WTC11 (cell line): ENCODE measurements at places on chromosomes 12 and 14. TPM values are rescaled to one million over a fixed set of nuclear protein-coding genes. Genes with fewer than 3 reads are reported as not detected.

DNA sequence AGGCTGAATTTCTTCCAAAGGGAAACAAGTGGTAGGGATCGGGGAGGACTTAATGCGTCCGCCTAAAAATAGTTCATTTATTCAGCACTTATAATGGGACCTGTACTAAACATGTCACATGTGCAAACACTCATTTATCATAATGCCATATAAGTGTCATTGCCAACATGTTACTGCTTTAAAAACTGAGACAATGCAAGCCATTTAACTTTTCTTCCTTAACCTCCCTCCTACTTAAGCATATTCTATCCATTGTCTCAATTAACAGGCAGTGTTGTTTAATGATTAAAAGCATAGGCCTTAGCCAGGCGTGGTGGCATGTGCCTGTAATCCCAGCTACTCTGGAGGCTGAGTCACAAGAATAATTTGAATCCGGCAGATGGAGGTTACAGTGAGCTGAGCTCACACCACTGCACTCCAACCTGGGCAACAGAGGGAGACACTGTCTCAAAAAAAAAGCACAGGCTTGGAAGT, 13.5 kb upstream of the SCFD1 start:
- DNase-seq: no peak

DNA sequence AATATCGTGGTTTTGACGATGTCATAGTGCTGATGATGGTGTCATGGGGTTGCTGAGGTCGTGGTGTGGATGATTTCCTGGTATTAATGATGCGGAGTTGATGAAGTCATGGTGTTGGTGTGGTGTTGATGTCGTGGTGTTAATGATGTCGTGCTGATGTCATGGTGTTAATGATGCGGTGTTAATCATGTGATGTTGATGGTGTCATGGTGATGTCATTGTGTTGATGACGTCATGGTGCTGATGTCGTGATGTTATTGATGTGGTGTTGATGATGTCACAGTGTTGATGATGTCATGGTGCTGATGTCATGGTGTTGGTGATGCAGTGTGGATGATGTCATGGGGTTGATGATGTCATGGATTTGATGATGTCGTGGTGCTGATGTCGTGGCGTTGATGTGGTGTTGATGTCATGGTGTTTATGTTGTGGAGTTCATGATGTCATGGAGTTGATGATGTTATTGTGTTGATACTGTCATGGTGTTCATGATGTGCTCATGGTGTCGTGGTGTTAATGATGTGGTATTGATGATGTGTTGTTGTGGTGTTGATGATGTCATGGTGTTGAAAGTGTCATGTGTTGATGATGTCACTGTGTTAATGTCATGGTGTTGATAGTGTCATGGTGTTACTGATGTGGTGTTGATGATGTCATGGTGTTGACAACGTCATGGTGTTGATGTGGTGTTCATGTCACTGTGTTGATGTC, 48.5 kb upstream of the RIMBP2 start:
- no peak for DNase-seq

- peak; percentile 80 for DNase-seq
Measured at GRCh38 chr14:29016050-29016900, 249.7 kb downstream of the FOXG1 start.

- DNase-seq: no peak
Measured at GRCh38 chr12:2261708-2262107, 208.9 kb downstream of the CACNA1C start.

- no peak for DNase-seq
Measured at GRCh38 chr14:32590157-32590556, 261.1 kb downstream of the AKAP6 start.

- no peak for DNase-seq
Measured at GRCh38 chr12:75790219-75790618, 241.4 kb downstream of the PHLDA1 start.

GRCh38 chr14:92555465-92556111, 42.0 kb downstream of the RIN3 start:
- no peak for DNase-seq

DNA sequence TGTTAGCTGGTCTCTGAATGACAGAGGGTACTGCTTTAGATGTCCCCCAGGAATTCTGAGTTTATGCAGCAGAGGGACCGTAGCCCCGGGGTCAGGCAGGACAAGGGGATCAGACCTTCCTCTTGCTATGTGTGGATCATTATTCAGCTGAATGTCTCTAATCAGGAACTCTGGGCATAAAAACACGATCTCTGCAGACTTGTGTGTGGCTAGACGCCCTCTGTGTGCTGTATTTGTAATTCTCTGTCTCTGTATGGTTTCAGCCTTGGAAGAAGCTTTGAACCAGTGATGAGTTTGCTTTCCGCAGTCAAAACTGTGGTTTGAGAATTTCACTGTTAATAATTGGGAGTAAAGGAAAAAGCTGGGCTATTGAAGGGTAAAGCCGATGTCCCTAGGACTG, 125.3 kb downstream of the ETV6 start:
- DNase-seq: no peak

- no peak for DNase-seq
Measured at GRCh38 chr12:92553389-92553788, 149.4 kb upstream of the PLEKHG7 start.

DNA sequence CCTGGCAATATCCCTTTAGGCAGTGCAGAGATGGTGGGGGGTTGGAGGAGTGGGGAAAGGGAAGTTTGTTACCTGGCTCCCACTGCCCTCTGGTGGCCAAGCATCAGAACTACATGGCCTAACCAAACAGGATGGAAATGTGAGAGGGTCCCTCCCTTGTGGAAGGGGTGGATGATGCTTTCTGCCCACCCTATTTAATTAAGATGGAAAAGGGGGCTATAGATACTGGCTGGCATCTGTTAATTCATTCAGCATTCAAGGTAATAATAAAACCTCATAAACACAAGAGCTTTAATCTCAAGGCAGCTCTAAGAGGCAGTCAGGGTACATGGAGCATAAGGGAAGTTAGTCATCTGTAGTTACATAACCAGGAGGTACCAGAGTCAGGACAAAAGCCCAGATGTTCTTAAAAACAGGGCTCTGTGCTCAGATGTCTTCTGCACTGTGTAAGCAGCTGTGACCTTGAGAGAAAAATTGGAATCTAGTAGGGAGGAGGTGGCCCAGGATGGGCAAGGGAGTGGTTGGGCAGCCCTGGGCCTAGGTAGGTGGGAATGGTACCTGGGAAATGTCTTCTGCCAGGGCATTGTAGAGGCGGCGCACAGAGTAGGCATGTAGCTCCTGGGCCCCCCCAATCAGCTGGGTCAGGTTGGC, 4.6 kb downstream of the AP1G2 start:
- peak; percentile 86 for DNase-seq

GRCh38 chr12:131589221-131589897, 121.5 kb upstream of the SFSWAP start:
- no peak for DNase-seq

GRCh38 chr14:99745307-99745951, 47.8 kb upstream of the EML1 start:
- no peak for DNase-seq

- DNase-seq: no peak
Measured at GRCh38 chr12:124251186-124251585, 43.7 kb upstream of the RFLNA start.

DNA sequence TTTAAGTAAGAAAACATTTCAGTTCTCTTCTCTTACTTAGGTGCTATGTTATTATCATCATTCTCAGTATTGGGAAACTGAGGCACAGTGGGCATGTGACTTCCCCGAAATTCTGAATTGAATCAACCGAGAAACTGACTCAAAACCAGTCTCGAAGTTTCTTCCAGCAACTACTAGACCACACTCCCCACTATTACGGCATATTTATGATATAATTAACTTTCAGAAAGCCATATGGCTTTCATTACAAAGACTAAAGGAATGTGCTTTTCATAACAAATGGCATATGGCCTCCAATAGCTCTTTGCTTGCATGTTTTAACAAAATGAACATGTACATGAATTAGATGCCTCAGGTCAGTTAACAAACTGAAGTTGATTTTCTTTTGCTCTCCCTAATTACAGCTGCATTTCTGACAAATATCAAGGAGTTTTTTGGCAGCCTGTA, 182.9 kb upstream of the SLC38A2 start:
- DNase-seq: no peak

DNA sequence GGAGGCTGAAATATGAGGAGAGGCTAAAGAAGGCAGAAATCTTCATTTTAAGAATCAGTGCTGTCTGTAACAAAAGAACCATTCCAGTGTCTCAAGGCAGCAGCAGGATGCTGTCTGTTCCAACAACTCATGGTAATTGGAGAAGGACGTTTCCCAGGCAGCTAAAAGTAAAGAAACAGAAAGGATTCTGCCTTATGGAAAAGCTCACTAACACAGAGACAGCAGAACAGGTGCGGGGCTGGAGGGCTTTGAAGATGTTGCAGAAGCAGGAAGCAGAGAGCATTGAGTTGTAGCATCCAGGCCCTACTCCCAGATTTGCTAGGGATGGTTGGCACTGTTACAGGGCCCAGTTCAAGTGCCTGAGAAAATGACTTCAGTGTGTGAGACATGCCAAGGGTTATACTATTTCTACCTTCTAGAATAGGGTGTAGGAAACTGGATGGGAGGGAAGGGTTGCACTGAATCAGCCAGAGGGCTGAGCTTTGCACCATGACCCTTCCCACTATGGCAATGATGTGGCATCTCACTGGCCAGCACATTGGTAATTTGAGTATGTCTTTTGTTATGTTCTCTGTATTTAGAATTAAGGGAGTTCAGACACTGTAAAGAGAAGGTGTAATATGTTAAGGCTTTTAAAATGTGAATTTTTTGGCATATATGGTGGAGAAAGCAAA, 160.0 kb upstream of the FBXO33 start:
- DNase-seq: no peak

DNA sequence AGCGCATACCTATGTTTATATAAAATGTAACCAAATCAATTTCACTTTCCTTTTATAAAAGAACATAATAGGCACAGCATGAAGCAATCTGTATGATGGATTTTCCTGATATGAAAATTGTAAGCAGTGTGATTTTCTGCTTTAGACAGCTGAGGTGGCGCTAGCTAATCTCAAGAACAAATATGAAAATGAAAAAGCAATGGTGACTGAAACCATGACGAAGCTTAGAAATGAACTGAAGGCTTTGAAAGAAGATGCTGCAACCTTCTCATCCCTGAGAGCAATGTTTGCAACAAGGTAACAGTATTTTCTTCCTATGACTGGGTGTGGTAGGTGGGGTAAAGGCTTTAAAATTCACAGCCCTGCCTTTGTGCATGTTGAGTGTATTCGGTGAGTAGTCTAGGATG, 65.0 kb upstream of the FGD4 start:
- DNase-seq: no peak

The DDX54 gene
- 120 to 151 TPM (median 123 TPM) in 3 replicates for total RNA-seq

The TMEM119 gene
- 0.16 to 0.25 TPM (median 0.20 TPM) in 3 replicates for total RNA-seq

The PLEKHD1 gene
- total RNA-seq: 0.85 to 1.0 TPM (median 0.87 TPM) in 3 replicates

The RNASE9 gene
- total RNA-seq: 0.14 TPM in 1 of 3 replicates, not detected in the others

The KCNH3 gene
- total RNA-seq: 0.27 to 0.44 TPM (median 0.44 TPM) in 3 replicates

The C3AR1 gene
- 0.09 TPM in 2 of 3 replicates, not detected in the other for total RNA-seq

The CSRP2 gene
- total RNA-seq: 157 to 179 TPM (median 176 TPM) in 3 replicates

The CCDC177 gene
- 1.7 to 2.2 TPM (median 2.1 TPM) in 3 replicates for total RNA-seq

The NRIP2 gene
- 0.09 TPM in 1 of 3 replicates, not detected in the others for total RNA-seq

The UNC79 gene
- 2.1 to 2.4 TPM (median 2.3 TPM) in 3 replicates for total RNA-seq

The CNTN1 gene
- total RNA-seq: 15.6 to 17.0 TPM (median 16.9 TPM) in 3 replicates

The KICS2 gene
- 9.9 to 11.6 TPM (median 10.7 TPM) in 3 replicates for total RNA-seq

The KCNMB4 gene
- 21.5 to 23.3 TPM (median 21.5 TPM) in 3 replicates for total RNA-seq

The BHLHE41 gene
- total RNA-seq: 5.9 to 7.6 TPM (median 6.7 TPM) in 3 replicates

The EFCAB11 gene
- total RNA-seq: 15.5 to 18.8 TPM (median 18.0 TPM) in 3 replicates

The ASCL1 gene
- total RNA-seq: 0.07 to 0.14 TPM (median 0.07 TPM) in 3 replicates
